ENCODE measurements at places on chromosomes 3 and 15. TPM values are rescaled to one million over a fixed set of nuclear protein-coding genes. Genes with fewer than 3 reads are reported as not detected.

Gene STX19
- total RNA-seq: not detected

Gene SMCO1
- total RNA-seq: not detected

Gene IL5RA
- total RNA-seq: 0.80 TPM

Gene SNX22
- total RNA-seq: not detected

Gene IP6K2
- total RNA-seq: 41.6 TPM

Gene AHSG
- total RNA-seq: not detected

GRCh38 chr3:6216135-6217026, 644.5 kb upstream of the GRM7 start:
- no peak for DNase-seq

GRCh38 chr15:100596792-100597191, 5.2 kb downstream of the LINS1 start:
- DNase-seq: peak; percentile 43

DNA sequence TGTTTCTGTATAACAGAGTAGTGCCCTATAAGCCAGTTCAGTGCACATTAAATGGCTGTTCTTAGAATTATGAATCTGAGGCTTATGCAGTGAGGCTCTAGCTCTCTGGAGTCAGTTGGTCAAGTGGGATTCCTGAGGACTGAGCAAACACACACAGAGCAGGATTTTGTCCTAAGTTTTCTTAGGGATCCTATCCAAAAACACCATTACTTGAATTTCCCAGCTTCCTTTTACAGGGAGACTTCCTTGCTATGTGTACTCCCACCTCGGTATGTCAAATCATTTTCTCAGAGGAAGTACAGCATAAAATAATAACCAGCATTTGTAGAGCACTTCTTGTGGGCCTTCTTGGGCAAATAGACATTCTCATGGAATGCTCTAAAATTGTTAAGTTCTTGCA, 63.1 kb upstream of the GOLGA6B start:
- no peak for DNase-seq

GRCh38 chr3:162007722-162008121, 511.1 kb downstream of the OTOL1 start:
- no peak for DNase-seq

- DNase-seq: no peak
Observed at GRCh38 chr3:61948699-61949305, 387.4 kb downstream of the PTPRG start.

GRCh38 chr15:82649226-82649999, 2.2 kb upstream of the CPEB1 start:
- DNase-seq: no peak

GRCh38 chr3:72855001-72855400, 6.8 kb upstream of the SHQ1 start:
- DNase-seq: no peak

DNA sequence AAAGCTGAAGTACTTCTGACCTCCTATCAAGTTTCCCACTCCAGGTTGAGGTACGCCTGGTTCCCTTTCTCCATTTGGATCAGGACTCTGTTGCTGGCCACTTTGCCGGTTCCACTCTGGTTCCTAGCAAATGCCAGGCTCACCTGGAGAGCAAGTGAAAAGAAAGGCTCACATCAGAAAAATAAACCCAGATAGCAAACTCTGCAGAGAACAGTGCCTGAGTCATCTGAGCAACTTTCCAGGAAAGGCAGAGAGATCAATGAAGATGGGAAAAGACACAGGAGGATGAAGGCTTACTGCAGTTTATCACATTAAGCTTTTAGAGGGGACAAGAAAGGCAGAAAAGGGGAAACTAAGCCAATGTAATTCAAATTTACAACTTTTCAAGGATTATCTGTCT, 41.8 kb upstream of the WDR5B start:
- no peak for DNase-seq

- no peak for DNase-seq
Observed at GRCh38 chr3:143311096-143311495, 191.5 kb downstream of the CHST2 start.

DNA sequence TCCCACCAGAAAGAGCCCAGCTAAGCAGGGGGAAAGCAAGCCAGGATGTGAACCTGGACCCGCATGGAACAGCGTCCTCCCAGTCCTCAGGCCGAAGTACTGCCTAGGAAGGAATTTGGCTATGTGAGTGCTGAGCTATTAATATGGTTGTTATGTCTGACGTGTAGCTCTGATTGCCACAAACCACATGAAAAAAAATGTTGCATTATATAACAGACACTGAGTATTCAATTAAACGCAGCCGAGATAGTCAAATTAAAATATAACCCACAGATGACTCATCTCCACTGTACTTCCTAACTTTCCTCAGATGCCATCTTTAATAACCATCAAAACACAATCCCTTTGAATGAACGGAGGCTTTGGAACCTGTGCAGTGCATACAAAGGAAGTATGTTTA, 111.1 kb downstream of the GABRB3 start:
- peak; percentile 33 for DNase-seq

- no peak for DNase-seq
Observed at GRCh38 chr15:80474224-80475215, 70.3 kb downstream of the ARNT2 start.

DNA sequence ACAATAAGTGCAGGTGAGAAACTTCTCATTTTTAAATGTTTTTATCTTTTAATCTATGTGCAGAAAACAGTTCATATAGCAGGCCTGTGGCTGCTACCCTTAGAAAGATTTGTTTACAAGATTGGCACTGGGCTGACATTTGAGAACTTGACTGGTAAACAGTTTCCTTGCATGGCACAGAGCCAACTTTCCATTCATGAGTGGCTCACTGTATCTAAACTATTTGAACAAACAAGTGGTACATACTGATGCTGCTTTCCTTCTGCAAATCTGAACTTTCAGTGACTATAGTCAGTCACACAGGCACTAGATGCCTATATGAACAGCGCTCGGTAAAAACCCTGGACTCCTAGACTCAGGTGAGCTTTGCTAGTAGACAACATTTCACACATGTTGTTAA, 6.3 kb upstream of the GTPBP8 start:
- no peak for DNase-seq

GRCh38 chr3:105367406-105368213, 901 bp downstream of the ALCAM start:
- peak; percentile 87 for DNase-seq

GRCh38 chr3:127690106-127690505, 17.4 kb downstream of the ABTB1 start:
- DNase-seq: no peak

GRCh38 chr3:71311661-71312046, 271.9 kb downstream of the FOXP1 start:
- peak; percentile 36 for DNase-seq

- DNase-seq: no peak
Observed at GRCh38 chr3:197009532-197010019, 20.0 kb downstream of the MELTF start.

Data from Daoy (cell line).